Stimulated activated CD4-positive, alpha-beta T cell treated with anti-CD3 and anti-CD28 coated beads, Interleukin-4, amount 100 ng/mL, for 48 hours (primary cell): ENCODE measurements at places on chromosomes 2 and 18.

DNA sequence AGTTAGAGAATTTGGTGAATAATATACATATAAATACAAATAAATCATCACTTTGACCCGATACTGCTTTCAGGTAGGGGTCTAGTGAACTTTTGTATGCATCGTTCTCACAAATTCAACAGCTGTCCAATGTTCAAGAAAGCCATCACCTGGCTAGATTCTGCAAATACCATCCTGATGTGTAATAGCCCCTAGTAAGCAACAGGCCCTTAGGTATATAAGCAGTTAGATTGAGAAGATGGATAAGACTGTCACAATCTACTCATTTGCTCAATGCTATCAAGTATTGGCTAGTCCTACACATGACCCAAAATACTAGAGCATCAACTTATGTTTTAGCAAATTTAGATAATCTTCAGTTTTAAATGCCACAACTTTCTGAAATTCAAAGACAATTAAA is 20.7 kb upstream of the DSG1 start:
- DNase-seq: no peak

GRCh38 chr2:156663757-156664409 is 227.7 kb downstream of the GPD2 start:
- no peak for DNase-seq

DNA sequence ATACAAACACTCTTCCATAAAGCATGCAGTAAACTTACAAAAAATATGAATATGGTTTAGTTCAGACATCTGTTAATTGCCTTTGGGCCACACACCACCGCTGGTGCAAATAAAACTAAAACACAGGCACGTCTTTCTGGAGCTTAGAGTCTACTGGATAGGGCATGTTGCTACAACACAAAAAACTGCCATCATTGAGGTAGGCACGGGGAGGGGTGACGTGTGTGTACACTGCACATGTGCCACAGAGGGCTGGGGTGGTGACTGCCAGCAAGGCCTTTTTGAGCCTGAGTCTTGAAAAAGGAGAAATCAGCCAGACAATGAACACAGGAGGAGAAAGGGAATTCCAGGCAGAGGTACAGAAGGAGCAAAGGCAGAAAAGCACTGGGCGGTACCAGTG is 5.1 kb downstream of the SERPINE2 start:
- no peak for DNase-seq

- no peak for DNase-seq
These were observed 680.5 kb downstream of the DSC3 start for GRCh38 chr18:30361864-30362540.
